G401 (cell line): ENCODE measurements at places on chromosomes 1 and 21.

DNA sequence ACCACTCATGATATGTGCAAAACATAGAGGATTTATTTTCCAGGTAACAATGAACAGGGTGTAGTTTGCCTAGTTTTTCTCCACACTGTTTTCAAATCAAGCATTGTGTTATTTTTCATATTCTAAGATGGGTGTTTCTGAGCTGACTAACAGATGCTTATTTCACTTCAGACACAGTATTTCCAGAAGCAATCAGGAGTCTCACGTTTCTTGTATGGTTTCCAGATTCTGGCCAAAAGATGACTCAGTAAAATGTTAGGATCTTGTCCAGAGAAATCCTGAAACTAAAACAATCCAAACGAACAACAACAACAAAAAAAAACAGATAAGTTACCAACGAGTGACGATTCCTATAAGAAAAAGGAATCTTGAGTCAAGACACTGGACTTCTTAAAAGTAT is 5.3 kb downstream of the UTS2 start:
- DNase-seq = no peak

GRCh38 chr1:117581391-117581943 is 24.4 kb upstream of the TENT5C start:
- DNase-seq = no peak

GRCh38 chr1:5390504-5390903 is 601.7 kb downstream of the NPHP4 start:
- DNase-seq = no peak

GRCh38 chr1:155084722-155085503 is 6.3 kb downstream of the EFNA3 start:
- peak; percentile 97 for DNase-seq

DNA sequence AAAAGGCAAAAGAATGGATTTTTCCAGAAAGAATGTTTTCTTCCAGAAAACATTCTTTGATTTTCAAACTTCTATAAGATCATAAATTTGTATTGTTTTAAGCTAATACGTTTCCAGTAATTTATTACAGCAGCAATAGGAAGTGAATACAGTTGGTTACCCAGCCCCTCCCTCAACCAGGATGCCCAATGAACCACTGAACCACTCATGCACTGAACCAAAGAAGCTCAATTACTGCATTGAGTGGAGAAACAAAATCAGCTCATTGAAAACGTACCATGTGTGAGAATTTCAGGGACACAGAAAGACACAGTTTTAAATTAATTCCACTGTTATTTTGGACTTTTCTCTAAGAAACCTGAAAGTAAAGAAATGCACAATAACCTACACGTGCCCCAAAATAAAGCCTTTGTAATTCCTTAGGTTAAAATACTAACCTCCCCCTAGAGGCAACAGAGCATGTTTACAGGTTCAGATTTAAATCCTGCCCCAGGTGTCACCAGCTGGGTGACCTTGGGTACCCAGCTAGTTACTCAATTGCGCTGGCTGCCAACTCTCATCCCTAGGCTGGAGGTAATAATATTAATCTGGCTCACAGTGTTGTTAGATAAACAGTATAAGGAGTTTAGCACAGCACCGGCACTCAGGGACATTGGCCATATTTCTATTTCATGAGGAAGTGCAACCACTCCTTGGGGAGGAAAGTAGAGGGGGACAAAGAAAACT is 111.7 kb downstream of the NMNAT2 start:
- DNase-seq = no peak

DNA sequence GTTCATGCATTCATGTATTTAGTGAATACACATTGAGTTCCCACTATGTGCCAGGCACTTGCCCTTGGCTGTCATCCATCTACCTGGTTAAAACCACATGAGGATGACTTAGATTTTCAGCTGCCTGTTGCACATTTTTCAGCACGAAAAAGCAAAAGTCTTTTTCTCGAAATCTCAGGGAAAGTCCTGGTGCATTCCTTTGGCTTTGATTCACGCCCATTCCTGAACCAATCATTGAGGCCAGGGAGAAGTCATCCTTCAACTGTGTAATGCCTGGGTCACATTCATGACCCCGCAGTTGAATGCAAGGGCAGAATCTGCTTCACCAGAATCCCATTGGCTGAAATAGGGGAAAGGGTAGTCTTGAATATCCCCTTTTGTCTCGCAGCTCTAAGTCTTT is 84.4 kb downstream of the RNF220 start:
- no peak for DNase-seq

GRCh38 chr1:27527223-27527889 is 37.4 kb upstream of the WASF2 start:
- DNase-seq = no peak

DNA sequence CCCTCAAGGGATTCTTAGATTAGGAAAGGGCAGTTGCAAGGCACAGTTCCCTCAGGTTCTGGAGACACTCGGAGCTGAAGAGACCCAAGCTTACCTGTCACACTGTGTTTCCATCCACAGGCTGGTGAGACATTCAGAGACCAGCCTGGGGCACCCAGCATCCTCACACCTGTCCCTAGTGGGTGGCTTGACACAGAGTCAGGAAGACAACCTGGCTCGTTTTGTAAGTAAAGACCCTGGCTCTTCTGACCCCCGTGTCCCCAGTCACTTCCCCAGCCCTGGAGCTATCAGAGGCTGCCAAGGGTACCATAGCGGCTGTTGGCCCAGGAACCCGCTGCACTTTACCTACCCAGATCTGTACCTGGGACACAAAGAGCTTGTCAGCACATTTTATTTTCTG is 409.8 kb downstream of the MATN1 start:
- DNase-seq = no peak

GRCh38 chr1:21622466-21623315 is 46.5 kb downstream of the RAP1GAP start:
- no peak for DNase-seq

- DNase-seq = peak; percentile 77
Observed at GRCh38 chr1:43991476-43992231, at the start of gene CCDC24. TSS of gene CCDC24 (plus strand) at chr1:43991599. CDS start at chr1:43991879, 280 bp downstream.

- no peak for DNase-seq
Observed at GRCh38 chr1:12356004-12356890, 126.4 kb downstream of the VPS13D start.

DNA sequence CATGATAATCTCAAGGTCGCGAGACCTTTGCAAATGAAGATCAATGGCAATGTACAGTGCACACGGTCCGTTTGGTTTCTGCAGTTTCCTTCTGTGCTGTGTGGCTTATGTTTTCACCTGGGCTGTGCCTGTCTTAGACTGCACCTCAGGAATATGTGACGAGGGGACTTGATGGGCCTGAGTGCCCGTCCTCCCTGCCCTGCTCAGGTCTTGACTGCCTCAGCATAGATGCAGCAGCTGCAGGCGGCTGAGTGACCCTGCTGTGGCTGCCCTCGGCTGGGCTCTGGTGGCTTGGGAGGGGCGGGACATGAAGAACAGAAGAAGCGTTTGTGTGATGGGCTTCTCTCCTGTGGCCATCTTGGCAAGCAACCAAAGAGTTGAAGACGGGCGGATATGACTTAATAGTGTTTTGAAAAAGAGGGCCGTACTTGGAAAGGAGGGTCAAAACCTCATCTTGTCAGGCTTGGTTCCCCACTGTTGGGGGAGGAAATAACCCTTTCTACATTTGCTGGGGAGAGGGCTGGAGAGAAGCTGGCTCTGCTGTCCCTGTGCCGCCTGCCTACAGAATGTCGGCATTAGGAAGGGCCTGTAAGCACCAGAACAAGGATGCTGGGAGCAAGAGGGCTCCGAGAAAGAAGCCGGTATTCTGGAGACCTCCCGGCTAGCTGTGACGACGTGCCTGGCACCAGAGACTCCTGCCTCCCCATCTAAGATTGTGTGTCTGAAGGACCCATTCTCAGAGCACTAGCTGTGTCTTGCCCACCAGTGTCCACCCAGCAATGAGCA is 7.1 kb downstream of the MYBPHL start:
- DNase-seq = peak; percentile 31

DNA sequence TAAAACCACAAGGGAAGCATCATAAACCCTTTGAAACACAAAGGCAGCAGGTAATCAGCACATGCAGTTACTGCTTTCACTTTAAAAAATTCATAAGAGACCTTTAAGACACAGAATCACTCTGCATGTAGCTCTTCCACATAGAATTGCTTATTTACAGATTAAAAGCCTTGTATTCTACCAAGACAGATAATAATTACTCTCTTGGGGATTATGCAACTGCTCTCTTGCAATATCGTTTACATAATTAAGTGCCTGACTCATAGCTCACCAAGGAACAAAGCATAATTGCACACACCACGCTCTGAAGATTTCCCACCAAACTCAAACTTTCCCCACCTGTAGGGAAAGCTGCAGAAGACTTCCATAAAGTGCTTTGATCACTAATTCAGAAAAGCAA is 87.9 kb downstream of the VAV3 start:
- no peak for DNase-seq
